LHCN-M2 (cell line): ENCODE measurements at places on chromosomes 11 and 22. TPM values are rescaled to one million over a fixed set of nuclear protein-coding genes. Genes with fewer than 3 reads are reported as not detected.
A peak's percentile ranks its signal among the peaks of the same experiment; 100 is the strongest.

RASSF10 gene
- not detected in 2 replicates for total RNA-seq

TMEM86A gene
- total RNA-seq, result 1.6 and 2.1 TPM in 2 replicates

DTX4 gene
- 0.38 and 1.2 TPM in 2 replicates for total RNA-seq

KCNJ1 gene
- not detected in 2 replicates for total RNA-seq

MMP27 gene
- total RNA-seq, result not detected in 2 replicates

- no peak for DNase-seq
Observed at GRCh38 chr11:16880184-16880801, 133.9 kb downstream of the PLEKHA7 start.

GRCh38 chr11:61486011-61486620 lies 22.4 kb upstream of the LRRC10B start:
- no peak for DNase-seq

- no peak for DNase-seq
Observed at GRCh38 chr22:48507171-48507570, 1320.5 kb downstream of the BRD1 start.

GRCh38 chr11:35141071-35141470 lies 2.1 kb downstream of the CD44 start:
- no peak for DNase-seq

- no peak for DNase-seq
Observed at GRCh38 chr22:22681221-22681739, 36.9 kb downstream of the GGTLC2 start.

GRCh38 chr11:125974284-125974683 lies 28.4 kb downstream of the VSIG10L2 start:
- DNase-seq, result no peak

DNA sequence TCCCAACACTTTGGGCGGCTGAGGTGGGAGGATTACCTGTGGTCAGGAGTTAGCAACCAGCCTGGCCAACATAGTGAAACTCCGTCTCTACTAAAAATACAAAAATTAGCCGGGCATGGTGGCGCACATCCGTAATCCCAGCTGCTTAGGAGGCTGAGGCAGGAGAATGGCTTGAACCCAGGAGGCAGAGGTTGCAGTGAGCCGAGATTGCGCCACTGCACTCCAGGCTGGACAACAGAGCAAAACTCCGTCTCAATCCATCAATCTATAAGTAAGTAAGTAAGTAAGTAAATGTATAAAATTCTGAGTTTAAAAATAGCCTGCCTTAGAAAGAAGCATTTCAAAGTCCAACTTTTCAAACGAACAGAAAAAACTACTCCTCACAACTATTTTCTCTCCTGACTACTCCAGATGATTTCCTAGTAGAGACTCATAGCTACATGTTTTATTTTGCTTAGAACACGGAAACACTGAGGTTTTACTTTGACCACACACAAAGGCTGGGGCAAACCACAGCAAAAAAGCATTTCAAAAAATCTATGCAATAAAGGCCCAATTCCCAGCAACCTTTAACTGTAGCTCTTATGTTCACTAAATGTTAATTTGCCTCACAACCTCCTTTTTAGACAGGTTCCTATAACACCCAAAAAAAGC lies 16.3 kb downstream of the SPTY2D1 start:
- DNase-seq, result peak; percentile 62

DNA sequence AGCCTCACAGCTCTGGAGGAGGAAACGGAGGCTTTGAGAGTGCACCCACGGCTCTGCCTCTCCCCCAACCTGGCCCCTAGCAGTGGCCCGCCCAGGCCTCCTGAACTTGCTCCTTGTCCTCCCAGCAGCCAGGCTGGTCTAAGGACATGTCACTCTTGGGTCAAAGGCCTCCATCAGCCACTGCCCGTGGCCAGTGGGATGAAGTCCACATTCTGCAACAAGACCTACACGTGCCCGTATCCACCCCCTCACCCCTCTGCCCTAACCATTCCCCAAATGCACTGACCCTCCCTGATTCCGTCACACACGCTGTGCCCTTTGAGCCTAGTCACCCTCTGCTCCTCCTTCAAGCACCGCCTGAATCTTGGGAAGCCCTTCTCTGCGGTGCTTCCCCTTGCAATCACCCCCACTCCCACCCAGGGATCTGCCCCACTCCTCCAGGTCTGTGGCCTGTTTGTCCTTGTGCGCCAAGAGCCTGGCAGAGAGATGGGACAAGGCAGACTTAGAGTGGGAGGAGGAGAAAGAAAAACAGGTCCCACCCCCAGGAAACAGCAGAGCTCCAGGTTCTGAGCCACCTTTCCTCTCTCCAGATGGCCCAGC lies 37.5 kb upstream of the TEF start:
- no peak for DNase-seq
